ENCODE measurements at places on chromosomes 5 and 9.

DNA sequence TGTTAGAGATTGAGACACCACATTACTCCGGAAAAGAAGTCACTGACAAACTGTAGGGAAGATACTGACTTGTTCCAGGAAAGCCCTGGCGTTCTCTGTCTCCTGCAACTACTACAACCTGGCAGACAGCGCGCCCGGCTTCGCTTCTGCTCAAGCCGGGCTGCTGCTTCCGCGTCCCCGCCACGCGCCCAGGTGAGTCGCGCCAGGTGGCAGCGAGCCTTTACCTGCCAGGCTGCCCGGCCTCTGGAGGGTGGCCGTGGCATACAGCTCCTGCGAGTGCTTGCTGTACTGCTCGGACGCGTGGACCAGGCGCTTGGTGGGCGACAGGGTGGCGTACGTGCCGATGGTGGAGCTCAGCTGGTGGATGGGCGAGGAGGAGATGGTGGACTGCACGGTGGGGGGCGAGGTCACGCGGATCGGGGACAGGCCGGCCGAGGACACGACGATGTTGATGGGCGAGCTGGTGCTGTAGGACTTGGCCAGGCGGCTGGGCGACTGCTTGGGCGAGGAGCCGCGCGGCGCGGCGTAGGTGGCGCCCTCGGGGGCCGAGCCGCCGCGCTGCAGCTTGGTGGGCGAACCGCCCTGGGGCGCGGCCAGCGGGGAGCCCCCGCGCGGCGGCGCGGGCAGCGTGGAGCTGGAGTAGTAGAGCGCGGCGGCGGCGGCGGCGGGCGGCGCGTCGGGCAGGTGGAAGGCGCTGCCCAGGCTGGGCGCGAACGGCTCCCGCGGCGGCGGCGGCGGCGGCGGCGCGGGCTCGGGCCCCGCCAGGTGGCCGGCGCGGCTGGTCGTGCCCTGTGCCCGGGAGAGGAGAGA, 519.6 kb downstream of the CTNND2 start:
- DNase-seq, result no peak

- no peak for DNase-seq
Observed at GRCh38 chr9:19460243-19460642, 51.4 kb downstream of the ACER2 start.

DNA sequence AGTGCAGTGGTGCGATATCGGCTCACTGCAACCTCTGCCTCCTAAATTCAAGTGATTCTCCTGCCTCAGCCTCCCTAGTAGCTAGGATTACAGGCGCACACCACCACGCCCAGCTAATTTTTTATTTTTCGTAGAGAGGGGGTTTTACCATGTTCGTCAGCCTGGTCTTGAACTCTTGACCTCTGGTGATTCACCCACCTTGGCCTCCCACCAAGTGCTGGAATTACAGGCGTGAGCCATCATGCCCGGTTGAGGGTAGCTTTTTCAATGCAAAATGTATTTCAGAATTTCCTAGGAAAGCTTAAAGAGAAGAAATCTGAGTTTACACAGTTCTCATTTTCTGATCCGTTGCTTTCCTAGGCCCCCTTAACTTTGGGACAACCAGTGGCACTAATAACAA, 15.7 kb downstream of the BDP1 start:
- no peak for DNase-seq

- no peak for DNase-seq
Observed at GRCh38 chr5:19388391-19388790, 599.6 kb downstream of the CDH18 start.

- DNase-seq, result no peak
Observed at GRCh38 chr5:151899399-151899798, 25.3 kb downstream of the GLRA1 start.

GRCh38 chr9:113568081-113568435, 104.5 kb downstream of the RGS3 start:
- DNase-seq, result no peak

DNA sequence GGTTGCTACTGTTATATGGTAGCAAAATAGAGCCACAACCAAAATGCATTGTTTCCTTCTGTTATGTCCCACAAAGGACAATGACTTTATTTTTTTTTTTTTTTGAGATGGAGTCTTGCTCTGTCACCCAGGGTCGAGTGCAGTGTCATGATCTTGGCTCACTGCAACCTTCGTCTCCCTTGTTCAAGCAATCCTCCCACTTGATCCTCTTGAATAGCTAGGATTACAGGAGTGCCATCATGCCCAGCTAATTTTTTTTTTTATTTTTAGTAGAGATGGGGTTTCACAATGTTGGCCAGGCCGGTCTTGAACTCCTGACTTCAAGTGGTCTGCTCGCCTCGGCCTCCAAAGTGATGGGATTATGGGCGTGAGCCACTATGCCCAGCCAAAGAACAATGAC, 527.7 kb upstream of the SGCD start:
- no peak for DNase-seq

DNA sequence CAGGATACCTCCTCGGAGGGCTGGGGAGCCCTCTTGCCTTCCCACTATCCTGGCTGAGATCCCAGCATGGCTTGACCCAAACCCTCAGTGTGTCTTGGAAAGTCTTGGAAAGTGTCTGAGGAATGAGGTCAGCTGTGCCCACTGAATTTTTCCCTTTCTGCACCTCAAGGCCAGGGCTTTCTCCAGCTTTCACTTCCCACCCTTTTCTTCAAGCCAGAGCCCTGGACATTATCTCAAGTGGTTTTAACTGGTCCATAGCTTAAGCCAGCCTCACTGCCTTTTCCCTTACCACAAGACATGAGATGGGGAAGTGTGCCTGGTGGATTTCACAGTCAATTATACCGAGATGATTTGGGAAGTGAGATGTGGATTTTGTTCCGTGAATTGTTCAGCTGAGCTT, 35.7 kb upstream of the LHX2 start:
- DNase-seq, result no peak

DNA sequence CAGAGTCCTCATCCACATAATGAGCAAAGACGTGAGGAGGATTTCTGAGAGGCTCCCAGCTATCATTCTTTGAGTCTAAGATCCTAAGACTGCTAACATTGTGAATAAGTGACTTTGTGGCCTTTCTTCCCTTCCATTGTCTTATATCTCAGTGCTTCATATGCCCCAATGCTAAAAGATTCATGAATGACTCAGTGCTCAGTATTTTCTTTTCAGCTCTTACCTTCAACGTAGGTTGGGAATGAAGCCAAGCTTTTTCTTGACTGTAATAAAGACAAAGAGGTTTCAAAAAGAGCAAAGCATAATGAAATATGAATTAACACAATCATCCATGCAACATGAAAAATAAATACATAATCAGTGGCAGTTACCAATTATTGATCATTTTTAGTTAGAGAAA, 146.4 kb downstream of the ENTREP1 start:
- no peak for DNase-seq

- DNase-seq, result no peak
Observed at GRCh38 chr5:136525597-136525996, 160.3 kb upstream of the TRPC7 start.

DNA sequence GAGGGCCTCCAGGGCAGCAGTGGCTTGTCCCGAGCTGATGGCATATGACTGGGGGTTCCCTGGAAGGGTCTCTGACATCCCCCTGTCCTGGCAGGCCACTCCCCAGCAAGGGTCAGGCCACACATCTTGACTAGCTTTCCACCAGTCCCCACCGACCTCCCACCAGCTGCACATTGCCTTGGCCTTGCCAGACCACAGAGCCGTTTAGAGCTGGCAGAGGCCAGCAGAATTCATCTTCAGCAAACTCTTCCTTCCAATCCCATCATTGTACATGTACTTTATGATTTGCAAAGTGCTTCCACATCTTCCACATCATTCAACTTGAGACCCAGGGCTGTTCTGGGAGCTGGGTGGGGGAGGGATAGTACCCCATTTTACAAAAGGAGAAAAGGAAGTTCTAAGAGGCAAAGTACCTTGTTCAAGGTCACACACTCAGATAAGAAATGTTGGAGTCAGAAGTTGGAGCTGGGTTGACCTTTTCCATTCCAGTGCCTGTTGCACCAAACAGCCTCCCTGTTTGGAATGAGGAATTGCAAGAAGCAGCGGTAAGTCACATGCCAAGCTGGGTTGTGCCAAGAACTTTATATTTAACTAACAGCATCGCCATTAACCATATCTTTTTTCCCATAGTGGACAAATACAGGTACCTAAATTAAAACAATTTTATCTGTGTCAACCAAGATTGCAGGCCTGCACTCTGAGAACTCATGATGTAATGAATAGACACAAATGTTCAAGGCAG, 25.8 kb upstream of the COL15A1 start:
- DNase-seq, result no peak

- no peak for DNase-seq
Observed at GRCh38 chr9:8869812-8870211, 1070.2 kb upstream of the DMAC1 start.

DNA sequence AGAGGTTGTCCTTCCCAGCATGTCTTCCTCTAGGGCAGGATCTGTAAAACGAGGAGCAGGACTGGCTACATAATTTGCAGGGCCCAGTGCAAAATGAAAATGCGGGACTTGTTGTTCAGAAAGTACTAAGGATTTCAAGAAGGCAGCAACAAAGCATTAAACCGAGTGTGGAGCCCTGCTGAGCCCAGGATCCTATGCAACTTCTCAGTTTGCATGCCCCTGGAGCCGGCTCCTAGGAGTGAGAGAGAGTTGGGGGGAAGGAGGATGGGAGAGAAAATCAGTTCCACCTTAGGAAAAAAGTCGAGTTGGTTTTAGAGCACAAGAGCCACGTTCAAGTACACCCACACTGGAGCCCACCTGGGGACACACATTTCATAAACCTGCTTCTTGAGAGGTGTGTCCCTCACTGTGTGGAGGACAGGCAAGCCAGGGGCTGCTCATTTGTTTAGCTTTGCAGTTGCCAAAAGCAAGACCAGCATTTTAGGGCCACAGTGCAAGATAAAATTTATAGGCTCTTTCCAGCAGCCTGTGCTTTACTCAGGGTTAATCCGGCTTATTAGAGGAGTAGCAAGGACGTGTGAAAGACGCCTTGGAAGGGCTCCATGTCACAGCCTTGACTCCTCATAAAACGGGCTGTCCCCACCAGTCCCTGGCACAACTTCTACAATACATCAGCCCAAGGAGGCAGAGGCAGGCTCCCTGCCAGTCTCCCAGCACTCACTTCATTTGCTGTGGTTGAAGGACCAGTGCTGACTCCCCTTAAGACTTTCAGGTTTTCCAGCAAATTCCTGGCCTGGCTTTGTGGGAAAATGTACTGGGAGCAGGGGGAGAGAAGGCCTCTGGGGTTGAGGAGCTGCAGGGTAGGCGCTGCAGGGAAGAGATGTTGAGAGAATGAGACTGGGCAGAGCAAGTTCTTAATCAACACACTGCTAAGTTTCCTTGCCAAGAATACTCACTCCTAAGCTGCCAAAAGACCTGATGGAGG, 159.7 kb upstream of the SEMA6A start:
- DNase-seq, result no peak

- no peak for DNase-seq
Observed at GRCh38 chr5:34555699-34556508, 100.2 kb upstream of the RAI14 start.

GRCh38 chr9:34451135-34451534, 7.2 kb downstream of the FAM219A start:
- no peak for DNase-seq

GRCh38 chr5:21694567-21694966, 1158.6 kb downstream of the CDH12 start:
- DNase-seq, result no peak

DNA sequence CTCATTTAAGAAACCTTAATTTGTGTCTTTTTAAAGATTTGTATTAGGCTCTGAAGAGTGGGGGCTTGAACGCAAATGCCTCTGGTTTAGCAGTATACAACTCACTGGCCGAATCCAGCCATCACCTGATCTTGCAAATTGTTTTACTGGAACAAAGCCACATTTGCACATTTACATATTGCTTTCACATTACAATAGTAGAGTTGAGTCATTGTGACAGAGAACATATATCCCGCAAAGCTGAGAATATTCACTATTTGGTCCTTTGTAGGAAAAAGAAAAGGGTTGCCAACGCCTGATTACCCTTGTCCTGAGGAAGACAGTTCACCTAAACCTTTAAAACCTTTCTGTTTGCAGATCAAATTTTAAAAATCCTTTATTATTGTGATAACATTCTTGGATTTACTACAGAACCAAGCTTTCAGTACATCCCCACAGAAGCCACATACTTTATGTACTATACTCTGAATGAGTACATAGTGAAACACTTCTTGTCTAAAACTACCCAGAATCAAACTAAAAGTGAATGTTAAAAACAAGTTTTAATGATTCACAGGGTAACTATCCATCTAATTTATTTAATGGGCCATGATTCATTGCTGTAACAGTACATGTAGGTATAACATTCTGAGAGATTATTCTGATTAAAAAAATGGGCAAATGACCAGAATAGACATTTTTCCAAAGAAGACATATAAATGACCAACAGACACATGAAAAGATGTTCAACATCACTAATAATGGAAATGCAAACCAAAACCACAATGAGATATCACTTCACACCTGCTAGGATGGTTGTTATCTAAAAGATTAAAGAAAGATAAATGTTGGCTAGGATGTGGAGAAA, 161.0 kb downstream of the SLC25A46 start:
- DNase-seq, result no peak

DNA sequence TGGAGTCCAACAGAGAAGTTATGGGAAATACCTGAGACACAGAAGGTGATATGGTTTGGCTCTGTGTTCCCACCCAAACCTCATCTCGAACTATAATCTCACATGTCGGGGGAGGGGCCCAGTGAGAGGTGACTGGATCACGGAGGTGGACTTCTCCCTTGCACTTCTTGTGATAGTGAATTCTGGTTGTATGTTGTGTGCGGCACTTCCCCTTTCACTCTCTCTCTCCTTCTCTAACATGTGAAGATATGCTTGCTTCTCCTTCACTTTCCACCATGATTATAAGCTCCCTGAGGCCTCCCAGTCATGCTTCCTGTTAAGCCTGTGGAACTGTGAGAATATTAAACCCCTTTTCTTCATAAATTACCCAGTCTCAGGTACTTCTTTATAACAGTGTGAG, 96.1 kb downstream of the TMEM232 start:
- DNase-seq, result no peak

- DNase-seq, result no peak
Observed at GRCh38 chr9:97568461-97569275, 64.5 kb downstream of the TSTD2 start.

- no peak for DNase-seq
Observed at GRCh38 chr9:34650816-34651215, 1.2 kb upstream of the IL11RA start.

DNA sequence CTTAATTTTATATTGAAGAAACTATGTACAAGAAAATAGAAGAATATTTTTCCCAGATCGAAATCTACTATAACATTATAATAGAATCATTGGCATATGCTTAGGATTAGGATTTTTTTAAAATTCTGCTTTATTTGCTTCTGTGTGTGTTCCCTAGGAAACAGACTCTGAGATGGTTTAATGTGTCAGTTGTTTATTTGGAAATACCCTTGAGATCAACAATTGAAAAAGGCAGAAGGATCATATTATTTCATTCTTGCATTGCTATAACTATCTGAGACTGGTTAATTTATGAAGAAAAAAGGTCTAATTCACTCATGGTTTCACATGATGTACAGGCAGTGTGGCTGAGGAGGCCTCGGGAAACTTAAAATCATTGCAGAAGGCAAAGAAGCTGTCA, 622.6 kb downstream of the PRR16 start:
- no peak for DNase-seq

GRCh38 chr5:144547098-144547499, 376.4 kb downstream of the KCTD16 start:
- no peak for DNase-seq

- DNase-seq, result no peak
Observed at GRCh38 chr5:103918668-103919367, 356.2 kb upstream of the NUDT12 start.
